ENCODE measurements at places on chromosomes 6 and 20. TPM values are rescaled to one million over a fixed set of nuclear protein-coding genes. Genes with fewer than 3 reads are reported as not detected.

GRCh38 chr6:98894810-98895209 lies 52.9 kb downstream of the FBXL4 start:
- no peak for DNase-seq

DNA sequence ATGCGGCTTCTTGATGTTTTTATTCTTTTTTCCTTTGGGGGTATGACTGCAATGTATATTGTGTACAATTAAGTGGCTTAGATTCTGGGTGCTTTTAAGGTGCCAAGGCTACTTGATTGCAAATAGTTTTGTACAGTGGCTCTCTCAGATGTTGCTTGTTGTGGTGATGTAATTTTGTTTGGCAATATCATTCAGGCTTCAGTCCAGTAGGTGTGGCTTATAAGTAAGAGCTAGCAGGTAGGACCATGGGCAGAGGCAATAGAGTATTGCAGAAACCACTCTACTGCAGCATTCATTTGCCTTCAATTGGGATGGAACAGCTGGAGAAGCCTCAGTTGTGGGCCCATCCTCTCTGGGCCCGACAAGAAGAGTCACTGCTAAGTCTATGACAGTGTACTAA lies 407.9 kb upstream of the MAN1A1 start:
- DNase-seq: no peak

- DNase-seq: no peak
These were observed 83.6 kb upstream of the CCDC167 start for GRCh38 chr6:37583261-37583660.

DNA sequence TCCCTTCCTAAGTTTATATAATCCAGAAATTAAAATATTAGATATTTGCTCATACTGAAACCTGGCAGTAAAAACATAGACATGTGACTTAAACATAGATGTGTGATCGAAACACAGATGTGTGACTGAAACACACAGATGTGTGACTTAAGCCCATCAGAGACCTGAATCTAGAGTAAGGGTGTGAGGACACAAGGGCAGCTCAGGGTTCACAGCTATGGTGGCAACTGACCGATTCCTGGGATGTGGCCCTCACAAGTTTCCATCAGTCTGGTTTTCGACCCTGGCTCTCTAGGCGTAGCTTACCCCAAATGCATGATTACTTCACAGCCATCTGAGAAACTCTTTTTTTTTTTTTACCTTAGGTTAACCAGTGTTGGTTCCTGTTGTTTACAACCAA lies 137.0 kb downstream of the NRN1 start:
- DNase-seq: no peak

GRCh38 chr6:33391922-33392594 lies 435 bp downstream of the KIFC1 start:
- DNase-seq: no peak

GRCh38 chr6:27145731-27146455 lies 101.6 kb upstream of the PRSS16 start:
- DNase-seq: peak; percentile 89

- DNase-seq: no peak
These were observed 4.5 kb downstream of the PMEPA1 start for GRCh38 chr20:57705127-57705899.

GRCh38 chr6:108157234-108157980 lies 8.4 kb upstream of the NR2E1 start:
- no peak for DNase-seq

- no peak for DNase-seq
These were observed 662 bp downstream of the ZNF343 start for GRCh38 chr20:2507875-2508630.

DNA sequence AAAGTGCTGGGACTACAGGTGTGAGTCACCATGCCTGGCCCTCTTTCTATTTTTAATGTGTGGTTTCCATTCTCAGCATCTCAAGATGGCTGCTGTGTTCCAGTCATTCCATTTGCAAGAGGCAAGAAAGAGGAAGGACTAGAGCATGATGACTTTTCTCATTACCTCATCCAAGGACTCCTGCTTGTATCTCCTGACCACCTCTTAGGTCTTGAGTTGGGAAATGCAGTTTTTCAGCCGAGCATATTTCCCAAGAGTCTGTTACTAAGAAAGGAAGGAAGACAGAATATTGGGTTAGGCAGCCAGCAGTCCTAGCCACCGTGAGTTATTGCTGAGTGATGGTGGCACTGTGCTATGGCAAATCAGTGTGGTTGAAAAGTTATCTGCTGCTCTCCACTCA lies 108.4 kb upstream of the INSM1 start:
- DNase-seq: no peak

DNA sequence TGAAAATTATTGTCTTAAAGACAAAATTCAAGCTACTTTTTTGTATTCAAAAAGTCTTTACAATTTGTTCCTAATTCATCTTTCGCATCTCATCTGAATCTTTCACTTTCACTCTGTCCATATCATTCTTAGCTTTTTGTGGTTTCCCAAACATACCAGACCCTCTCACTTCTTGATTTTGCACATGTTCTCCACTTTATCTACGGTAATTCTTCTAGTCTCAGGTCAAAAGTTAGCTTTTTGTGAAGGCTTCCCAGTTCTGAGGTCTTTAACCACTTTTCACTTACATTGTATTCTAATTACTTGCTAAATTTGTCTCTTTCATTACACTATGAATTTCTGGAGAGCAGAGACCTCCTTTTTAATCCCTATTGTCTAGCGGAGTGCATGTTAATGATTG lies 34.6 kb upstream of the EPHA7 start:
- DNase-seq: no peak

- DNase-seq: peak; percentile 47
These were observed 474 bp downstream of the RBM38 start for GRCh38 chr20:57391439-57392301.

GRCh38 chr20:61723529-61724257 lies 342.0 kb downstream of the TAF4 start:
- no peak for DNase-seq

- no peak for DNase-seq
These were observed 132.7 kb upstream of the MAP3K7 start for GRCh38 chr6:90719321-90720195.

- DNase-seq: peak; percentile 37
These were observed 38.9 kb upstream of the PMEPA1 start for GRCh38 chr20:57748601-57749130.

DNA sequence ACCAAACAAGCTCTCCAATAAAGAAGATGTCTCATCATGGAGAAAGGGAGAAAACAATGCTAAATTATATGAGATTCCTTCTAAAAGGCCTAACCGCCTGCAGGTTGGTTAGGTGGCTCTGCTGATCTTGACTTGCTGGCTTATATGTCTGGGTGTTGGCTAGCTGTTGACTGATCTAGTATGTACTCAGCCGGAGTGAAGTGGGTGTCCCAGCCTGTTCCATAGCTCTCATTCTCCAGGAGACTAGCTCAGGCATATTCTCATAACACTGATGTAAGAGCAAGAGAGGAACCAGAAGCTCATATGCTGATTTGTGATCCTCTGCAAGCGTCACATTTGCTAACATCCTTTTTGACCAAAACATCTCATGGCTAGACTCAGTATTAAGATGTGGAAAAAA lies 473.0 kb downstream of the BMP2 start:
- DNase-seq: no peak

- DNase-seq: no peak
These were observed 8.0 kb upstream of the RIPOR2 start for GRCh38 chr6:24943774-24944173.

DNA sequence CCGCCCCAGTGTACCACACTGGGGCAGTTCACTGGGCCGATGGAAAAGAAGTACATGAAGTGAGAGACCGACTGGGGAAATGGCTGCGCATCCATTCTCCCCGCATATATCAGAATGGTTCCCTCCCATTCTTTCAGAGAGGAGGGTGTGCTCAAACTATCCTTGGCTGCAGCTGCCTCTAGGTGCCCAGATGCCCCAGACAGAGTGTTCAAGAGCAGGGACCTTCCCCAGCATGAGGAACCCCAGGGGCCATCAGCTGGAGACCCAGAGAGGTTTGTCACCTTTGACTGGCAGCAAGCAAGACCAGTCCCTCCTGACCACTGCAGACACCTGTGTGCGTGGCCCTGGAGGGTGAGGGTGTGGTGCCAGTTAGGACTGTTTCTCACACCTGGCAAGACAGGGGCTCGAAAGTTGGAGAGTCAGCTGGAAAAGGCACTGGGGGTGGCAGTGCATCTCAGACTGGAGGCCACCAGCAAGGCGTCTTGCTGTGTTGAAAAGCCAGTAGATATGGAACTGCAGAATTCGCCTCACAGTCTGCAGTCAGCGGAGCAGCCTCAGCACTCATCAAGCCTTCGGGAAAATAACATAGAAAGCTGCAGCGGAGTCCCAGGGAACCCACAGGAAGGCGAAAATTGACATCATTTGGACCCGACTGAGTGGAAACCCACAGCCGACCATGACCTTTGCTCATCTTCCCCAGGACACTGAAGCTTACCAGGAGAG lies 76.7 kb downstream of the GPR6 start:
- no peak for DNase-seq

GRCh38 chr6:150510576-150510975 lies 89.1 kb upstream of the PLEKHG1 start:
- DNase-seq: no peak

DNA sequence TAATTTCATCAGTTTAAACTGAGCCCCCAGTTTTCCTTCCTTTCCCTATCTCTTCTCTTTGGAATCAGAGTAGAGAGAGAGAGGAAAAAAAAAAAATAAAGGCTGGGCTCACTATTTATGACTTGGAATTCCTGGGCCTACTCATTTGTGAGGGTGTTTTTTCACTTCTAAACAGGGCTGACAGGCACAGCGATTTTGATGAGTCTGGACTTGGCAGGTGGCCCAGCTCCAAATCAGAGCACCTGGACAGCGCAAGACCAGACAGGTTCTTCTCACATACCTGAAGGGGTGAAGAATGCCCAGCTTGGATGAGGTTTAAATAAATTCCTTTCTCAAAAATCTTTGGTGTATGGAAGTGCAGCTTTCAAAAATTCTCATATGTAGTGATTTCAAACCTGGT lies 122.2 kb downstream of the KIF13A start:
- DNase-seq: no peak

- no peak for DNase-seq
These were observed 2.4 kb upstream of the EBF4 start for GRCh38 chr20:2690213-2690612.

GRCh38 chr6:91590191-91590590 lies 1003.3 kb upstream of the MAP3K7 start:
- no peak for DNase-seq

GRCh38 chr20:62603907-62604785 lies 38.2 kb upstream of the SLCO4A1 start:
- DNase-seq: no peak

DNA sequence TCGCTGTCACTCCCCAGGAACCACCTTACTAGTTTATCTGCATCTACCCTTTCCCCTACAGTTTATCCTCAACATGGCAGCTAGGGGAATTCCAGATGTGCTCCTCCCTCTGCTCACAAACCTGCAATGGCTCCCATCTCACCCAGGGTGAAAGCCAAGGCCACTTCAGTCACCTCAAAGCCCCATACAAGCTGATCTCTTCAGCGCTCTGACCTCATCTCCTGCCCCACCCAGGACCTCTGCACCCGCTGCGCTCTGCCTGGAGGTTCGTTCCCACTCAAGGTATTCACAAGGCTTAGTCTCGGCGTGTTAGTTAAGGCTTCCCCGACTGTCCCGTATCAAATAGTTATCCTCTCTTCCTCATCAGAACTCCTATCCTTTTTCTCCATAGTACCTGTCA lies 28.6 kb upstream of the SPDEF start:
- DNase-seq: no peak

DNA sequence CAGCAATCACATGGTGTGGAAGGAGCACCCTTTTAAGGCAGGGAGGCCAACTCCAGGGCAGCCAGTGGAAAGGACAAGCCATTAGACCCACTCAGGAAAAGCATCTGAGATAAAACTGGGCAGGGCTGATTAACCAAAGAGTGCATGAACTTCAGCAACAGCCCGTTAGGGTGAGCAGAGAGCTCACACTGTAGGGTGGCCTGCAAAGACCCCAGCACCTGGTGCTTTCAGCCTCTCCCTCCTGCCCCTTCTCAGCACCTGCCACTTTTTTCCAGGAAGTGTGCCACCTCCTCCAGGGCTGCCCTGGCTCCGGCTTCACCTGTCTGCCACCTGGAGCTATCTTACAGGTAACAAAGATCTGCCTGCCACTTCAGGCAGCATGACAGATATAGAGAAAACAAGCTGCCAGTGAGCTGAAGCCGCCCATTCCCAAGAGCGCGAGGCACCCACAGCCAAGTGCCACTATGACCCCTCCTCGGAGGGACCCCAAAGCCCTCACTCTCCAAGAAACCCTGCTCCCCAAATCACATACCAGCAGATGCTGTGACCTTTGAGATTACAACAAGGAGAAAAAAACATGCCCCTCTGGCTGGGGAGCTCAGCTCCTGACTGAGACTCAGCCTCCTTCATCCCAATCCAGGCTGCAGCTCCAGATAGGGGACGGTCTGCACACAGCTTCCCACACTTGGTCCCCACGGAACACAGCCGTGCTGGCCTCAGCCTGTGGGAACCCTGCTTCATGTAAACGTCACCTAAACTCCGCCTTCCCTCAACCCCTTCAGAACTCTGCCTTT lies 71.2 kb downstream of the ABHD12 start:
- no peak for DNase-seq

DNA sequence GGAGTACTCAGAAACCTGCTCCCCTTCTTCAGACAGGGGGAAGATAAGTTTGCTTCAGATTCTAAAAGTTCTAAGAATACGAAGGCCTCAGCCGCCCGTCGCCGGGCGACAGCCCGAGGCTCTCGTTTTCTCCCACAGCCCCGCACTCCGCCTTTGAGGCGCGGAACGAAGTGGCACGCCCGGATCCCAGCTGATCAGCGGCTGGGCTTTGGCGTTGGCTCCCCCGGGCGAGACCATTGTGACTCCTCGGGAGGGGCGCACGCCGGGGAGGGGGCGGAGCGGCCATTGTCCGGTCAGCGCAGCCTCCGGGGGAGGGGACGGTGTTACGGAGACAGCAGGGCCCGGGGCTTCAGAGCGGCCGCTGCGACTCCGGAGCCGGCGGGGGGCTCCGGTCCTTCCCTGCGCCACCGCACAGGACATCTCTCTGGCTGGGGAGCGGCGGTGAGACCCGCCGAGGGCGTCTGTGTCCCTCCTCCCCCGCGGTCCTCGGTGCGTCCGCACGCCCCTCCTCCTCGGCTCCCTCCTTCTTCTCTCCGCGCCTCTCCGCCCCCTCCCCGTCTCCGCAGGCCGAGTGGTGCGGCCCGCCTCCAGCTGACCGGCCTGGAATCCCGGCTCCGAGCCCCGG lies at the start of gene ZFAND3:
TSS of gene ZFAND3 (plus strand) at position 551 of the 625 bp plus-strand sequence. CDS start 219 bp downstream, outside the sequence.
- DNase-seq: peak; percentile 98

- DNase-seq: no peak
These were observed 26.8 kb downstream of the RALGAPA2 start for GRCh38 chr20:20685635-20686034.

- DNase-seq: no peak
These were observed 29.9 kb downstream of the MRS2 start for GRCh38 chr6:24432611-24433010.

Gene CLPSL1
- not detected for polyA plus RNA-seq

Gene CLIC5
- 3.4 TPM for polyA plus RNA-seq

Gene DEFB124
- not detected for polyA plus RNA-seq

Gene VWA7
- polyA plus RNA-seq: 2.5 TPM

Gene TOX2
- polyA plus RNA-seq: 0.22 TPM

Gene C6orf89
- 35.4 TPM for polyA plus RNA-seq

Gene CALHM4
- not detected for polyA plus RNA-seq

Gene ADRM1
- polyA plus RNA-seq: 95.8 TPM

Gene SGK2
- polyA plus RNA-seq: not detected
